ENCODE measurements at places on chromosomes 12 and 14.

GRCh38 chr12:110135806-110136205 lies 11.6 kb downstream of the IFT81 start:
- DNase-seq = no peak

DNA sequence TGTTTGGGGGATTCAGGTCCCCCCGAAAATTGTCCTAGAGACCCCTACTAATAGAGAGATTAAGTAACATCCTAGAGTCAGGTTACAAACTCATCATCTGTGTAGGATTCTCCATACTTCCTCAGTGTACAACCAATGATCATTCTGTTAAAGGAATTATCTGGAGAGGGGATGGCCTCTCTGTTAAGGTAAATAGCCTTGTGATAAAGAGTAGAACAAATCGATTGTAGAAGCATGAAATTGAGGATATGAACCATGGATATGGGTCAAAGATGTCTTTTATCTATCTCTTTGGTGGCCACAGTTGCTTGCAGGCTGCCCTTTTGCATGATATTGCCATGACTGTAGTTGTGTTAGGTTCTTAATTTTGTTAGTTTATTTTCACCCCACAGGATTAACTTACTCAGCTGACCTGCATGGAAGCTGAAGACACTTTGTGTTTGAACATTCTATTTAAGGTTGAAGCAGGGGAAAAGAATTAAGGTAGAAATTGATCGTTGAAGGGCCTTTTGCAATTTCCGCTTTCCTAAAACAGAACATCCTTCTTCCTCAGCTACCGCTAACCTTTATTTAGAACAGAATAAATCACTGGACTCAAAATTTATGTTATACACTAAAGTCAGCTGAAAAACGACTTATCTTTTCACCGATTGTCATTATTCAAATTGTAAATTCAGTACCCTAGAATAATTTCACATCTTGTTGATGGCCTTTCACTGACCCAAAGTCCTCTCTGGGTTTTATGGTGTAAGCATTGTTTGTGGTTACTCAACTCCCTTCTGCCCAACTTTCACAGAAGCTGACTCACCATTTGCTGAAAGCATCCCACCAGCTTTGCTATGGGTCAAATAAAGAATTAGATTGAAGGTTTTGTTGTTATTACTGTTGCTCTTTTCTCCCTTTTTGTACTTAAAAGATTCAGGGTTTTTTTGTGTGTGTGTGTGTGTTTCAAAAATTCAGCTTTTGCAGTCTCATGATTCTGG lies 52.3 kb downstream of the IRAK3 start:
- DNase-seq = no peak

DNA sequence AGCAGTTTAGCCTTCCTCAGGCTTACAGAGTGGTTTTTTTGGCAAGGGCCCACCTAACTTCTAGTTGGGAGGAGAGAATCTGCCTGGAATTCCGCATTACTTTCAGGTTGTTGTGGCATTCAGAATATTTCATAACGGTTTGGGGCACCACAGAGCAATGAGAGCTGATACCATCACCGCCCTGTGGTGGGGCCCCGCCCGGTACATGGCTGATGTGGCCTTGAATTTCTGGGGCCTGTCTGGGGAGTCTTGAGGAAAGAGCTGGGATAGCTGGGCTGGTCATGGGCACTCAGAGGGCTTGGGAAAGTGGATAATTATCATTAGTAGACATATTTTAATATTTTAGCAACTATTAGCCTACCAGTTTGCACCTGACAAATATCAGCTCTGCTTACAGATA lies 4.2 kb downstream of the TESPA1 start:
- no peak for DNase-seq

GRCh38 chr14:56995010-56995409 lies 184.7 kb upstream of the OTX2 start:
- DNase-seq = no peak

- DNase-seq = no peak
These were observed 189.6 kb upstream of the SOX5 start for GRCh38 chr12:24139035-24139434.

GRCh38 chr12:100824476-100824875 lies 29.9 kb downstream of the ANO4 start:
- DNase-seq = no peak

DNA sequence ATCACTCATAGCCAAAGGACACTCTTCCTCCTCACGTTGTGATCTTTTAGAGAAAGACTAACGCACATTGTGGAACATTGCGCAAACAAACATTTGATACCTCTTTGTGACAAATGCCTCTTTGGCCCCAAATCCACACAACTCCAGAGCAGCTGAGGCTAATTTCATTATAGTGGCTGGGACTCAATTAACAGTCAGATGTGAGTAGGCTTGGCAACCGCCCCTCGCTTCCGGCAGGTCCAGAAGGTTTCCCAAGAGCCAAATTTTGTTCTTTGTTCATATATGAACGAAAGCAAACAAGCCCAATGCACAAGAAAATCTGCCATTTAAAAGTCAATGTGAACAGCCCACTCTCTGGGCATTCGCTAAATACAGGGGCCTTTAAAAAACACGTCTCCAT lies 273.9 kb downstream of the GLT1D1 start:
- DNase-seq = no peak

- DNase-seq = no peak
These were observed 204.7 kb downstream of the BCAT1 start for GRCh38 chr12:24743941-24744793.

DNA sequence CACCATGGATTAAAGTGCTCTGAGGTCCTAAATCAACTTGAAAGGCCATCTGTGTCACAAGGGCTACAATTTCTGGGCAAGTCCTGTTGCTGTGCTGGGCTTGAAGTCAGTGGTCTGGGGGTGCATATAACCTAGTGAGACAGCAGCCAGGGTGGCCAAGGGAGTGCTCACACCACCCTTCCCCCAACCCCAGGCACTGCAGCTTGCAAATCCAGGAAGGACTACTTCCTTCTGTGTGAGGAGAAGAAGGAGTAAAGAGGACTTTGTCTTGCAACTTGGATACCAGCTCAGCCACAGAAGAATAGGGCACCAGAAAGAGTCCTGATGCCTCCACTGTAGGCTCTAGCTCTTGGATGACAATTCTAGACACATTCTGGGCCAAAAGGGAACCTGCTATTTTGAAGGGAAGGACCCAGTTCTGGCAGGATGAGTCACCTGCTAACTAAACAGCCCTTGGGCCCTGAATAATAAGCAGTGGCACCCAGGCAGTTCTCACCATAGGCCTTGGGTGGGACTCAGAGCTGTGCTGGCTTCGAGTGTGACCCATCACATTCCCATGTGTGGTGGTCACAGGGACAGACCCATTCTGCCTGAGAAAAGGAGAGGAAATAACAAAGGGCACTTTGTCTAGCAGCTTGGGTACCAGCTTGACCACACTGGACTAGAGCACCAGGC lies 32.6 kb upstream of the DHRS7 start:
- DNase-seq = no peak

DNA sequence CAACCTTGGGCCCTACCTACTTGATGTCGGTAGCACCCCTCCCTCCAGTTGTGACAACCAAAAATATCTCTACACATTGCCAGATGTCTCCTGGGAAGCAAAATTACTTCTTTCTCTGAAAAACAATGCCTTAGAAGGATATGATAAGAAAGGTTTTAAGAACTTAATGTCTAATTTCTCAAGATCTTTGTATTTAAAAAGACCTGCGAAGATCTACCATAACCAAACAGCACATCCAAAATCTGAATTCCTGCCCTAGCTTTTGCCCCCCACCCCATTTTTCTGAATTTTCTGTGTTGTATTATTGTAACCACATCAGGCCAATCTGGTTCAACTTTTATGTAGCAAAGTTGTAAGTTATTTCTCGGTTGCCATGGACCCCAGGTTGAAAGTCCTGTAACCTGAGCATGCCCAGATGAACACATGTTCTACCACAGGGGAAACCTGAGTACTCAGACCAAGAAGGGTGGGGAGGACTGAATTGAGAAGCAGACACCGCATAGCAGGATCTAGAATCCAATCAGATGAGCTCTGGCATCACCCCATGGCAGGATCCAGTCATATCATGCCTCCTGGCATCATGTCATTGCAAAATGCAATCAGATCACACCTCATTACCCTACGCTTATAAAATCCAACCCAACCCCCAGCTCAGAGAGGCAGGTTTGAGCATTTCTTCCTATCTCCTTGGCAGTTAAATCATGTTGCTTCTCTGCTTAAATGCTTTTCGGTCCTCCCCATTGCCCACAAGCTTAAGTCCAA lies 8.7 kb downstream of the TMEM253 start:
- no peak for DNase-seq

GRCh38 chr14:85464135-85464895 lies 65.6 kb upstream of the FLRT2 start:
- no peak for DNase-seq

- no peak for DNase-seq
These were observed 75.1 kb upstream of the GALNT9 start for GRCh38 chr12:132404435-132404855.

GRCh38 chr12:11108862-11109261 lies 16.7 kb upstream of the TAS2R43 start:
- no peak for DNase-seq

DNA sequence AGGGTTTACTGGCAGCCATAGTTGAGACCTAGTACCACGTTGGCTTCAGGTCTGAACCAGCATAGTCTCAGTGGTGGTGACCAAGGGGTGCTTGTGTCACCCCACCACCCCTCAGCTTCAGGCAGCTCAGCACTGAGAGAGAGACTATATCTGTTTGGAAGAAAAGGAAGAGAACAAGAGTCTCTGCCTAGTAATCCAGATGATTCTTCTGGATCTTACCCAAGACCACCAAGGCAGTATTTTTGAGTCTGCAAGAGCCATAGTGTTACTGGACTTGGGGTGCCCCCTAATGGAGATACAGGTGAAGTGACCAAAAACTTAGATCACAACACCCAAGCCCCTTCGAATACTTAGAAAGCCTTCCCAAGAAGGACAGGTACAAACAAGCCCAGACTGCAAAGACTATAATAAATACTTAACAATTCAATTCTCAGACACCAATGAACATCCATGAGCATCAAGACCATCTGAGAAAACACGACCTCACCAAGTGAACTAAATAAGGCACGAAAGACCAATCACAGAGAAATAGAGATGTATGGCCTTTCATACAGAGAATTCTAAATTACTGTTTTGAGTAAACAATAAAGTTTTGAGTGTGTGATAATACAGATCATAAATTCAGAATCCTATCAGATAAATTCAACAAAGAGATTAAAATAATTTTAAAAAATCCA lies 107.0 kb downstream of the HELB start:
- DNase-seq = peak; percentile 1

DNA sequence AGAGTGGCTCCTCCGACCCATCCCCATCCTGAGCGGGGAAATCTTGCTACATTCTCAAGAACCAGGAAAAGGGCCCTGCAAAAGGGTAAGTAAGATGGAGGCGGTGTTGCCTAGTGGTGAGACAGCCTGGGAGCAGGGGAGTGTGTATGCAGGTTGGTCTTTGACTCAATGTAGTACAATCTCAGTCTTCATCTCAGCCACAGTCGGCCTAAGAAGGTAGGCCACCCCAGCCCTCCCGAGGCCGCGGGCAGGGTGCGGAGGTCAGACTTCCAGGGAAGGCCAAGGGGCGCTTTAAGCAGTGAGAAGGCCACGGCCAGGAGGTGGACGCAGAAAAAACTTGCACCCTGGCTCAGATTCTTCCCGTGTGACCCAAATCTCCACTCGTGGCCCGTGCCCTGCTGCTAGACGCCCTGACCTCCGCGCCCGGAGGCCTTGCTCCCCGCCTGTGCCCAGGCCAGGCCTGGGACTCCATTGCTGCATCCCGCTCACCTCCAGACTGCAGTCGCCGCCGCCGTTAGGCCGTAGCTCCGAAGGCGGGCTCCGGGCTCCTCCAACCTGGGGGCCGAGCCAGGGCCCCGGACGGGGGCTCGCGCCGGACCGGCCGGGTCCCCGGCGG lies 435 bp downstream of the FOXM1 start:
- DNase-seq = peak; percentile 38
